ENCODE measurements at places on chromosomes 1 and 21. TPM values are rescaled to one million over a fixed set of nuclear protein-coding genes. Genes with fewer than 3 reads are reported as not detected.

- H3K36me3 ChIP-seq = no peaks in the 10 kb centered on the region
- H3K27ac ChIP-seq = no peak overlapping the region
- peaks cover 6% of the 10 kb centered on the region for H3K27me3 ChIP-seq
- H3K4me1 ChIP-seq = no peaks in the 10 kb centered on the region
- no peak overlapping the region for H3K4me3 ChIP-seq
Observed at GRCh38 chr1:207459008-207459407, 4.9 kb downstream of the CR2 start.

SPOCD1 gene
- 0.32 TPM for total RNA-seq

DPT gene
- 39.4 TPM for total RNA-seq

DNA sequence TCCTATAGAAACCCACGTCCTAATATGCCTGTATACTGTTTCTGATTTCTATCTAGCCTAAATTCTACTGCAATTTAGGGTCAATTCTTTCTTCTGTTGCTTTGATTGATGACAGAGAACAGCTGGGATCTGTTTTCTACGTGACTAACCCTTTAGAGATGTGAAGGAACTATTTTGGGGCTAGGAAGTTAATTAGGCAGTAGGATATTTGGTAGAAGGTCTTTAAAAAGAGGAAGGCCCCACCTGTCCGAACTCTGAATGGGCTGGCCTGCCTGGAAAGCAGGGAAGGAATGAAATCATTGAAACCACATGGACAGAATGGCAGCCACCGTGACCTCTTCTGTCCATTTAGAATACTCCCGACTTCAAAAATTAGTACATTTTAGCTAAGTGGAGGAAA, 21.0 kb downstream of the EIF2D start:
- no peak for DNase-seq
- H3K27me3 ChIP-seq = no peaks in the 10 kb centered on the region
- H3K27ac ChIP-seq = peak overlapping the region; percentile 49
- peaks cover 22% of the 10 kb centered on the region for H3K4me1 ChIP-seq

CELA2B gene
- not detected for total RNA-seq

DNA sequence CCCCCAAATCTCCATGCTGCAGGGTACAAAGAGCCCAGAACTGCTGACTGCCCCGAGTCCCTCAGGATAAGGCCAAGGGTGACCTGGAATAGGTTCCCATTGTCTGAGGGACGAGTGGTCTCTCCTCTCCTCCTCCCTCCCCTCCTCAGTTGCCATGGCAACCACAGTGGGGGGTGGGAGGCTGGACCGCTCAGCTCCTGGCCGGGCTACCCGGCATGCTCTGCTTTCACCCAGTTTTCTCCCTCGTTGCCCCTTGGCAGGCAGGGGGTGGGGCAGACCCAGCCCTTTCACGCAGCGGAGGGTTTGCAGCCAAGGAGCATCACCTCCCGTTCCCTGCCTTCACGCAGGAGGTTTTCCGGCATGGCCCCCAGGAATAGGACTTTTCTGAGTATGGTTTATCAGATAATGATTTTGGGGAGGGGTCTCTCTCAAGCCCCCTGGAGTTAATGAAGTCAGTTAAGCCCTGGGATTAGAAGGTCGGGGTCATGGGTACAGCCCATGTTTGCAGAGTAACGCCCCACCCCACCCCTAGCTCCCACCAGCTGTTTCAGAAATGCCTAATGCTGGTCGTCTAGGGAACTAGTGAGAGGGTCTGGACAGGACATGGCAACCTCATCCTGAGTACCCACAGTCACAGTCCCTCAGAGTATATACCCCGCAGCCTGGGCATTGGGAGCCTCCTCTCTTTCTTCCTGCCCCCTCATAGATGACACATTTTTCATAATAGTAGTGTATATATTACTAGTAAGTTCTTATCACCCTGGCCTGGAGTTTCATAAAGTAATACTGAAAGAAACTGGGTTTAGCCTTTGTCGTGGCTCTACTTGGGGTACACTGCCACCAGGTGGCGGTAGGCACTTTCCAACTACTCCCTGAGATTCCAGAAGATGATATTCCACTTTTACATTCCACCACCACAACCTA, 20.7 kb downstream of the C1QB start:
- no peak overlapping the region for H3K27ac ChIP-seq
- no peaks in the 10 kb centered on the region for H3K36me3 ChIP-seq
- H3K4me1 ChIP-seq = no peaks in the 10 kb centered on the region
- H3K27me3 ChIP-seq = peaks cover 16% of the 10 kb centered on the region
- no peak overlapping the region for H3K4me3 ChIP-seq

ADGRL2 gene
- 8.0 TPM for total RNA-seq

- no peak for DNase-seq
- H3K27ac ChIP-seq = no peak overlapping the region
- H3K36me3 ChIP-seq = peaks cover 8% of the 10 kb centered on the region
- H3K27me3 ChIP-seq = no peaks in the 10 kb centered on the region
- no peak overlapping the region for H3K4me3 ChIP-seq
- no peaks in the 10 kb centered on the region for H3K4me1 ChIP-seq
Observed at GRCh38 chr21:46646541-46647154, 11.2 kb downstream of the PRMT2 start.

GRCh38 chr1:98387701-98388100, 273.8 kb upstream of the SNX7 start:
- H3K36me3 ChIP-seq = no peaks in the 10 kb centered on the region
- DNase-seq = no peak
- H3K4me1 ChIP-seq = no peaks in the 10 kb centered on the region
- H3K27ac ChIP-seq = no peak overlapping the region
- no peak overlapping the region for H3K4me3 ChIP-seq
- no peaks in the 10 kb centered on the region for H3K27me3 ChIP-seq

Measured in psoas muscle (tissue), 8 donors.